Activated CD4-positive, alpha-beta T cell treated with anti-CD3 and anti-CD28 coated beads for 24 hours (primary cell): ENCODE measurements at places on chromosomes 6 and 20.

DNA sequence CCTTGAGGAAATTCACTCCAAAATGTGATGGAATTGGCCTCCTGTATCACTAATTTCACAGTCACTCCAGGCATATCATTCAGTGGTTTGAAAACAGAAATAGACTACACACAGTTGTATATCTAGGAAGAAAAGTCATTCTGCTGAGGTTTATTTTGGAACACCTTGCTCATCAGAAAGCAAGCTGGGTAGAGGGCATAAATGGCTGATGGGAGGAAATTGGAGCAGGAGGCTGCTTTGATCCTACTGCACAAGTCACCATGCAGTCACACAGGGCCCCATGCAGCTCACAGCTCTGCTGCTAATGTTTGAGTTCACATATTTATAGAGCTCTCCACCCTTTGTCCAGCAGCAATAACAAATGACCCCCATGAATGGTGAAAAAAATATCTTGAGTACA is 12.3 kb downstream of the NHLRC1 start:
- no peak for DNase-seq

- DNase-seq = no peak
Observed at GRCh38 chr6:152124429-152125074, 317.1 kb downstream of the ESR1 start.

GRCh38 chr6:51893366-51893765 is 194.0 kb downstream of the PKHD1 start:
- no peak for DNase-seq

DNA sequence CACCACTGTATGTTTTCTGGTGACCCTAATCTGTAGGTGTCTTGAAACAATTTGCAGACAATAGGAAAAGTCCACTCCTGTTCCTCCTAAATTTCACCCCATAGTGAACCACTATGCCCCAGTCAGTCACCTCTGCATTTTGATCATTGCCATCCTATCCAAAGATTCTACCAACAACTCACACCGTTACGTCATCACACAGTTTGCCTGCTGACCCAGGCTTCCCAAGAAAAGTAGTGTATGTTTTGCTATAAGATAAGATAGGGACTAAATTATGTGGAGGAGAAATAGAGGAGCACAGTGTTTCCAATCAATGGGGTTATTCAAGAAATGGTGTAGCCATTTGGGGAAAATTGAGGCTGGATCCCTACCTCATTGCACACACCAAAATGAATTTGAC is 58.8 kb downstream of the GNAS start:
- no peak for DNase-seq

GRCh38 chr6:145529582-145529981 is 205.7 kb downstream of the EPM2A start:
- DNase-seq = no peak

- no peak for DNase-seq
Observed at GRCh38 chr6:139448051-139448649, 73.7 kb upstream of the CITED2 start.

DNA sequence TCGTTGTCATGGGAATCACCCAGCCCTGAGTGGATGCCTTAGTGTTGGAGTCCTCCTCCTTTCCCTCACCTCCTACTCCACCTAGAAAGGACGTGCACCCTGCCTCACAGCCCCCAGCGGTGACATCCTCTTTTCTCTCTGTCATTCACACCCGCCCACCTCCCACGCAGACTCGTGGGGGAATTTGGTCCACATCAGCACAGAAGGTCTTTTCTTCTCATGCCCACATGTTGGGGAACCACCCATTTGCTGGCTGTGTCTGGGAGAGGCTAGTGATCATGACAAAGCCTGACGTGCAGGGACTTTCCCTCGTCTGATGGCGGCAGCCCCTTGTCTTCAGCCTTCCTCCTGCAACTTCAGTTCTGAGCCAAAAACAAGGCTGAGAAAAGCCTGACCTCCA is 96.0 kb upstream of the CNKSR3 start:
- DNase-seq = peak; percentile 84

DNA sequence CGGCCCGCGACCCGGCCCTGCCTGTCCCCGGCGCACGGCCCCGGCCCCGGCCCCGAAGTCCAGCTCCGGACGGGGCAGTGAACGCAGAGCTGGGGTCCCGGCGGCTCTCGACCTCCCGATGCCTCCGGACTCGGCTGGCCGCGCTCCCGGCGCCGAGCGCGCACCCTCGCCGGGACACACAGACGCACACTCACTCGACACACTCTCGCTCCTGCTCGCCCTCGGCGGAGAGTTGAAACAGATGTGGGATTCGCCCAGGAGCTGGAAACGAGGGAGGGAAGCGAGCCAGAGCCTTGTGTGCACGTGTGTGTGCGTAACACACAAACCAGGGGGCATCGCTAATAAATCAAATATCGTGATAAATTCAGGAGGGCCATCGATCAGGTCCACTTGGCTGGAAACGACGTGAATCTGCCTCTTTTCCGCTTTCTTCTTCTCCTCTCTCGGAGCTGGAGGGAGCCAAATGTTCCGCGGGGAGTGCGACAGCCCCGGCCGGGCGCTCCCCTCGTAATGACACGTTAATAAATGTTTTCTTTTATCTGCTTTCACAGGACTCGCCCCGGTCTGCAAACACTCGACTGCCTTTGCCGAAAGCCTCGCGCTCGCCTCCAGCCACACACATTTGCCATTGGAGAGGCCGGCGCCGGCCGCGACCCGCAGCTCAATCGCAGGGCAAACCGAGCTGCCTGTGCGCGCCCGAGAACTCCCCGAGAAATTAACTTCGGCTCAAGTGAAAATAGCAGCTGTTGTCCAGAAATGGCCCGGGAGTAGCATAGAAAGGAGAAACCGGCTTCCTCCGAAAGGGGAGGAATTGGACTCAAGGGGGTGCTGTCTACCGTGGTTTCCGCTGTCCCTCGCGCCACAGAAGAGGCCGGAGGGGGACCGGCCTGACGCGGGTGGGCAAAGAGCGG is 828 bp upstream of the SULF2 start:
- no peak for DNase-seq

- no peak for DNase-seq
Observed at GRCh38 chr20:51335329-51335841, 207.1 kb downstream of the NFATC2 start.
